ENCODE measurements at places on chromosomes 3 and 15.

DNA sequence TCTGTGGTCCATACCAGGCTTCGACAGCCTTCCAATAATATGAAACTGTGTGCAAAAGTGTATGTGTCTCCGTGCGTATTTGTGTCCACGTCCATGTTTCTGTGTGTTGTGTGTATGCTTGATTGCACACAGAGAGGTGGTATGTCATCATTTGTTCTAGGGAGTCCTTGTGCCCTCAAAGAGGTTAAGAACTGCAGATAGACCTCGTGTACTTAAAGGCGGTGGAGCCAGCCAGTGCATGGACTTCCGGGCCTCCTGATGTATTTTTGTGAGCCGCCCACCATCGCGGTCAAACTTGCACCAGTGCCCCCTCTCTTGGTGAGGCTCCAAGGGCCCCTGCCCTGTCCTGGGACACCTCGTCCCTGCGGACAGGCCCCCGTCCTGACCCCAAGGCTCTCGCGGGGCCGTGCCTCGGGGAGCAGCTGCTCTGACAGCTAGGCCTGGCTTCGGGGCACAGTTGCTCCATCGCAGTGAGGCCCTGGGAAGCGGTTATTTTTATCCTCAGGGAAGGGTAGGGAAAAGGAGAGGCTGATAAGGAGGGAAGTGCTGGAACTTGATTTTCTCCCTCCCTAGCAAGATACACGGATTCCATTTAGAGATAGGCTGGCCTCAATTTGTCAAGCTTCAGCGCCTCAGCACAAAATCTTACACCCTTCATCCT is 1.2 kb upstream of the RYK start:
- no peak for DNase-seq

- DNase-seq = no peak
Observed at GRCh38 chr3:31546725-31547124, 14.0 kb downstream of the STT3B start.

- DNase-seq = no peak
Observed at GRCh38 chr3:89380016-89380415, 272.6 kb downstream of the EPHA3 start.

- no peak for DNase-seq
Observed at GRCh38 chr3:135009014-135009413, 214.0 kb downstream of the EPHB1 start.

DNA sequence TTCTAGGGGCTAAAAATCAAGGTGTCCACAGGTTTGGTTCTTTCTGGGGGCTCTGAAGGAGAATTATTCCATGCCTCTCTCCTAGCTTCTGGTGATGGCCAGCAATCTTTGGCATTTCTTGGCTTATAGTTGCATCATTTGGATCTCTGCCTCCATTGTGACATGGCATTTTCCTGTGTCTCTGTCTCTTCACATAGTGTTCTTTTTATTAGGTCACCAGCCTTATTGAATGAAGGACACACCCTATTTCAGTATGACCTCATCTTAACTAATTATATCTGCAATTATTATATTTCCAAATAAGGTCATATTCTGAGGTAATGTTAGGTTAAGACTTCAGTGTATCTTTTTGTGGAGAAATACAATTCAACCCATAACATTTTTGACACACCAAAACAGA is 3.2 kb upstream of the GBE1 start:
- no peak for DNase-seq

- DNase-seq = no peak
Observed at GRCh38 chr15:37221671-37222145, 121.4 kb upstream of the MEIS2 start.

GRCh38 chr3:149342413-149343380 is 9.3 kb upstream of the TM4SF18 start:
- no peak for DNase-seq

- DNase-seq = no peak
Observed at GRCh38 chr3:118055381-118055780, 979.3 kb downstream of the IGSF11 start.

- no peak for DNase-seq
Observed at GRCh38 chr3:186299327-186299726, 62.7 kb downstream of the DGKG start.

DNA sequence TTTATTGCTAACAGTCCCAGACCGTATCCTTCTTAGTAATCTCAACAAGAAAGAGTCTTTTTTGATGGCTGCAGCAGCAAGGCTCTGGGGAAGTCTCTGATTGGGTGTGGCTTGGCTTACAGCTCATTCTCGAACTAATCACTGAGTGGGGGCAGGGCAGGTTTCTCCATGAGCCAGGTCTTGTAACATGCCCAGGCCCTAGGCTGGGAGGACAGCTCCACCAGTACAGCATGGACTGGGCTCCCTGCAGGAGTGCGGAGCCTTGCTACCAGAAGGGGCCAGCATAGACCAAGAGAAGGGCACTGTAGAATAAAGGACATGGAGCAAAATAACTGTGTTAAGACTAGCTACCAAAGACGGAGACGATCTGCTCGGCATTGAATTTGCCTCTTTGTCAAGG is 7.2 kb downstream of the CD276 start:
- DNase-seq = no peak

DNA sequence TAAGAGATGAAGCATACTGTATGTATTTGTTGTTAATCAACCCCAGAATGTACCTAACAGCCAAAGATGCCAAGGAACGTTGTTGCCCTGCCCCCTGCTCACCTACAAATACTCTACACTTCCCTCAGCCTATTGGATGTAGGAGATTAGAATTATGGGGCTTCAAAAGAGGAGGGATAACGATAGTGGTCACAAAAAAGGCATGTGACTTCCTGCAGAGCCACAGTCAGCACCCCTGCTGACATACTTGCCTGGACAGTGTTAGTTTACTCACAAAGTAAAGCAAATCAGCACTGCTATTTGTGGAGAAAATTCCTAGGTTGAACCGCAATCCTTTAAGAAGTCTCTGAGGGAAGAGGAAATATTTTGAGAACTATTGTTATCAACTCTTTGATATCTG is 37.9 kb downstream of the PARP15 start:
- no peak for DNase-seq

GRCh38 chr15:38748710-38749109 is 184.1 kb upstream of the RASGRP1 start:
- no peak for DNase-seq

- no peak for DNase-seq
Observed at GRCh38 chr3:149307435-149307783, 26.0 kb downstream of the TM4SF18 start.

DNA sequence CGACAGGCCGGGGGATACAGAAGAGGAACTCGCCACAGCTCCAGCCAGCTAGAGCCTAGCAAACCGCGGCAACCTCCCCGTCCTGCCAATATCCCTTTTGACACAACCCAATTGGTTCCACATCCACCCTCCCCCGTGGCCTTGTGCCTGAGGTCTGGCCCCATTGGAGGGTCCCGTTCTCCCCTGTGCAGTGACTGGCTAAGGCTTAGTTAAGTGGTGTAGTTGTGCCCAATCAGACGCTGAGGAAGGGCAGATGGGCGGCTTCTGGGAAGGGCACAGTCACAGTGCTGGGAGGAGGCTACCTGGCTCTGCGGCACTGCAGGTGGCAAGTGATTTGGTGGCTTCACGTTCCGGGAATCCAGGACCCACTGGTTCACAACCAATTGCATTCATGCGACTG is 78.6 kb downstream of the SNRK start:
- no peak for DNase-seq
